ENCODE measurements at places on chromosomes 2 and 18. TPM values are rescaled to one million over a fixed set of nuclear protein-coding genes. Genes with fewer than 3 reads are reported as not detected.
A peak's percentile ranks its signal among the peaks of the same experiment; 100 is the strongest.

DNA sequence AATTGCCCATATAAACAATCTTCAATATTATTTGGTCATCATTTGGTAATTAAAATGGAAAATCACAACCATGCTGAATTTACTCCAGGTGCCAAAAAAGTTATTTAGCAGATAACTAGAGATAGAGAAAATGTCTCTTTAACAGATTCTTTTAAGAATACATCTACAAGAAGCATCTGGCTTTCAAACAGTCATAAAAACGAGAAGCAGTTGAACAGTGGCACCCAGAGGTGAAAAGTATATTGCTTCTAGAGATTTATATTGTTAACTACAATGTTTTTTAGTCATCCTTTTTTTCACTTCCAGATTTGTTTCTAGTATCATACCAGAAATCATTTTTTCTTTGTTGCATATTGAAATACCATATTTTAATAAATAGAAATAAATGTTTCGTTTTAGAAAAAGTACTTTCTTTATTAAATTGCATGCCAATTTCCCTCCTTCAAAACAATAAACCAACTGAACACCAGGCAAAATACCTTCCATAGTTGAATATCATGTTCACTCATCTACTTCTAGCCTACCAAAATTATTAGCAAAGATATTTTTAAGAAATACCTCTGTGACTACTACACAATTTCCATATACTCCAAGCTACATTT is 65.4 kb upstream of the HNRNPA3 start:
- DNase-seq: peak; percentile 48

DNA sequence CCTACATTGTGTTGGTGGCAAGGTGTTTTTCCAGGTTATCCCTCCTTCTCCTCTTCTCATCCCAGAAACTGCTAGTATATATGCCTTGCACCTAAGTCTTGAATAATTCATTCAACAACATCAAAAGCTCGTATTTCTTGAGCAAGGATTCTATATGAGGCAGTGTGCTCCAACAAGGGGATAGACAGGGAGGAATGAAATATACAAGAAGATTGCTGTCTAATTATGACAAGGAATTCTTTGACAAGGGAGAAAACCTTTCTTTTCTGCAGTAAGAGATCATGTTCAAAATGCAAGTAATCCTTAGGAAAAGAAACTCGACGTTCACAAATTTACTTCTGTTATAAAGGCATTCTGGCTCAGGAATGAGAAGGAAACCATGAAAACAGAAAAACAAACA is 788.6 kb downstream of the TDRD15 start:
- DNase-seq: no peak

GRCh38 chr18:356778-357177 is 88.9 kb upstream of the THOC1 start:
- no peak for DNase-seq

DNA sequence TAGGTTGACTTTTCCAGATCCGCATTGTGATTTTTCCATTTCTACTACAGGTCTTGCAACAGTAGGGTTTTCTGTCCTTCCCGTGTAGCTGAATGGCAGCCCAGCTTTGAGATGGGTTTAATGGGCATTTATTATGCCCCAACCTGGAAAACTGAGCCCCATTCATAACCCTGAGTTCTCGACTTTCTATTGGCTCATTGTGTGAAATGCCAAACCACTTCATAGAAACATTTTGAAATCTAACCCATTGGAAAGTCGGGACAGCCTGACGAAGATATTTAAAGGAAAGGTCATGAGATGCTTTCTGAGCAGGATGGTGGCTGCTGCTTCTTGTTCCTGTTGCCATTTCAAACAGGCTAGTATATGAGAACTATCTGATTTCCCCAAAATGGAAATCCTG is 203.5 kb downstream of the ZFP36L2 start:
- no peak for DNase-seq

GRCh38 chr2:222451224-222451674 is 26.9 kb downstream of the SGPP2 start:
- DNase-seq: no peak

DNA sequence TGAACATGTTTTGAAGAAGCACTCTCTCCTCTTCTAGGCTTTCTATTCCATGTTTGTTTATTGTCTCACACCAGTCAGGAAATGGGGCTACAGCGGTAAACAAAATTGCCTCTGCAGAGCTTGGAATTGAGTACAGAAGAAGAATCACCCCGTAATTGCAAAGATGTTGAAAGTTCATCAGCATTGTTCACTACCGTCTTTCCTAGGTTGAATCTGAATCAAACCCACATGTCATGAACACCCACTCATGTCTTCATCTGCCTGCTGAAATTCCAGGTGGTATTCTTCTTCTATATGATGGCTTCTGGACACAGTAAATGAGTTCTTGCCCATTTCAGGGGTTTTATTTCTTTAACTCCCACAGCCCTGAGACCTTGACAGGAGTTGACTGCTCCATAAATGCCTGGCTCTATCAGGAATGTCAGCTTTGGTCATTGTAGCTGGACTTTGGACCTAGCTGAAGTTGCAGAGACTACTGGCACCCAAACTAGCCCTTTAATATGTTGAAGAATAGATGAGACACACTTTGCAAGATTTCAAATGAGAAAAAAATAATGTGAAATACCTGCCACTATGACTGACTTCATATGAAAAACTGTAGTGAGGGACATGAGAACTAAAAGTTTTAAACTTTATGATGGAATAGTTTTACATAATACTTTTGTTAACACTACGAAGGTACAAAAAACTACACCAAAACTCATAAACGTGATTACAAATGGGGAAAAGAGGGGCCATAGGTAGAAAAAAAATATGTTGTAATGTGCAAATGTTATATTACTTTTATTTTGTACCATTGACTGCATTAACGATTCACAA is 1235.3 kb upstream of the ZEB2 start:
- no peak for DNase-seq

- DNase-seq: no peak
These were observed 707.8 kb downstream of the DSC3 start for GRCh38 chr18:30334781-30335180.

- DNase-seq: no peak
These were observed 219.6 kb upstream of the NETO1 start for GRCh38 chr18:73087282-73087977.

GRCh38 chr2:64931246-64932115 is 57.7 kb upstream of the SLC1A4 start:
- no peak for DNase-seq

- no peak for DNase-seq
These were observed 36.3 kb upstream of the ITM2C start for GRCh38 chr2:230828272-230828961.

- no peak for DNase-seq
These were observed 109.2 kb upstream of the GPC1 start for GRCh38 chr2:240326246-240326645.

- peak; percentile 82 for DNase-seq
These were observed 579 bp downstream of the MAT2A start for GRCh38 chr2:85539361-85540132.

DNA sequence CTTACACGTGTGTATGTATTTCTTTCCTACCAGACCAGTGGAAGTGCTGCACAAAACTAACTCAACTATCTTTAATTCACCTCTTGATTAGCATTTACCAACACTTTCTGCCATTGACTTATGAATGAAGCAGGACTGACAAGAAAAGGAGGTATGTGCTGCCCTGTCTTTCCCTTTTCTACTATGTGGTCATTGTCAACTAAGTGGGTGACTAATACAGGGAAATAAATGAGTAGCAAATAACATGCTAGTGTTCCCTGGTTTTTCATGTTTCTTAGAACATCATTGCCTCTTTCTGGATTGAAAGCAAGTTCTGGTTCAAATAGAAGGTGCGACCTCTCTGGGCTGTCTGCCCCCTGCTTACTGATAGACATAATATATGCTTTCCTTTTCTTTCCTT is 58.0 kb downstream of the LINC00305 start:
- DNase-seq: no peak

DNA sequence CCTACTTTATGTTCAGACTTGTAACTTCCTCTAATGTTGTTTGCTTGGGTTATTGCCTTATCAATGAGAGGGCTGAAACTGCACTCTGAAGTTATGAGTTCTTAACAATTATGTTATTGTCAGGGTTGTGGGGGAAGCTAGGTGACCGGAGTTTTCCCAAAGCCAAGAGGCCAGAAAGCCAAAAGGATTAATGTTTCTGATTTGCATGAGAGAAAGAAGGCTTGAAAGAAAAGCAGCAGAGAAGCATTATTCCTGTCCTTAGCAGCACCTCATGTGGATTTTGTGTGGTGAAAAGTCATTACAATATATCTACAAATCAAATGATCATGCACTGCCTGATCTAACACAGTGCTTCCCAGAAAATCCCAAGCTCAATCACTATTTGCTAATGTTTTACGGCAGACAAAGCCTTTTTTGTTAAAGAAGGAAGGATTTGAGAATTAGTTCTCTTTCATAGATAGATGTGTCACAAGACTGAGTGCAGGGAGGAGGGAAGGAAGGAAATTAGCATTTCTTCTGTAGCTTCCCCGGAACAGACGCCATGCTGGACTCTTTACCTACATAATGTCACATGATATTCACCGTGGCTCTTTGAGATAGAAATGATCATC is 203.2 kb downstream of the ALK start:
- no peak for DNase-seq

- no peak for DNase-seq
These were observed 56.0 kb upstream of the RBM44 start for GRCh38 chr2:237742614-237743013.

GRCh38 chr18:45910405-45911023 is 56.6 kb downstream of the EPG5 start:
- DNase-seq: peak; percentile 61

- no peak for DNase-seq
These were observed 11.2 kb upstream of the SCYGR5 start for GRCh38 chr2:227655454-227655853.

GRCh38 chr18:69974365-69974764 is 26.7 kb upstream of the CD226 start:
- no peak for DNase-seq

DNA sequence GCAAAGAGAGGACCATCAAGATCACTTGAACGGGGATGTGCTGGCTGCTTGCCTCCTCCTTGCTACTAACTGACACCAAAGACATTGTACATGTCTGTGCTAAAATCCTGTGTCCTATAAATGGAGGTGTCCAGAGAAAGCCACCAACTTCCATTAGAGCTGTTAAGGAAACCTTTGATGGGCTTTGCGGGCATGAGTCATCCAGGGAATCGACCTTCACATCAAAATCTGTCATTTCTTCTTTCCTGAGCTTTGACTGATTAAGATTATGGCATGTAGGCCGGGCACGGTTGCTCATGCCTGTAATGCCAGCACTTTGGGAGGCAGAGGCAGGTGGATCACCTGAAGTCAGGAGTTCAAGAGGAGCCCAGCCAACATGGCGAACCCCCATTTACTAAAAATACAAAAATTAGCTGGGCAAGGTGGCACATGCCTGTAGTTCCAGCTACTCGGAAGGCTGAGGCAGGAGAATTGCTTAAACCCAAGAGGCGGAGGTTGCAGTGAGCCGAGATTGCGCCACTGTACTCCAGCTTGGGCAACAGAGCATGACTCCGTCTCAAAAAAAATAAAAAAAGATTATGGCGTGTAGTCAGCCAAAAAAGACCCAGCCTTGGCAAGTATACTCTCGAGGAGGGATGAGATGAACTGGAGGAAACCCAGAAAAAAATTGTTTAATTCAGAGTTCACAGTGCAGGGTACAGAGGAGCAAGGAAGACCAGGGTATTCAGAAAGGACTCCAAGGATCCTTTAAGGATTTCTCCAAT is 115.8 kb downstream of the CABLES1 start:
- no peak for DNase-seq

- no peak for DNase-seq
These were observed 31.4 kb downstream of the FECH start for GRCh38 chr18:57555134-57555533.

GRCh38 chr18:74947417-74947816 is 261.5 kb downstream of the PTGR3 start:
- no peak for DNase-seq

DNA sequence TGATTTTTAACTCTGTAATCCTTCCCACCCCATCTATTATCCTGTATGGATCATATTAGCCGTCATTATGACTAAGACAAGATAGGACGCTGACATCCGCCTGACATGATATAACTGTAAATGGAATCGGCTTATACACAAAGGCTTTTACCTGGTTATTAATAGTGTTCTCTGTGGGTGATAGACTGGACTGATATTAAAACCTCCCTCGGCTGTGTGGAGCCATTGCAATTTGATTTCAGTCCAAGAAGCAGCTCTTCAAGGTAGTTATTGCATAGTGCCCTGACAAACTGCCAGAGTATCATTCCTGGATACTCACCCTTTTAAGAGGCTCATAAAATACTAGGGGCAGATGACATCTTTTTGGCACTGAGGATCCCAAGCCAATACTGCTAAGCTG is 226.1 kb upstream of the HNRNPA3 start:
- DNase-seq: no peak

- no peak for DNase-seq
These were observed 12.4 kb downstream of the EHD3 start for GRCh38 chr2:31246184-31246852.

GRCh38 chr2:232697807-232698110 is 628 bp downstream of the GIGYF2 start:
- DNase-seq: peak; percentile 11

GRCh38 chr2:1887106-1887505 is 142.8 kb upstream of the PXDN start:
- no peak for DNase-seq

GRCh38 chr2:237059155-237059875 is 26.4 kb upstream of the COPS8 start:
- DNase-seq: no peak

DNA sequence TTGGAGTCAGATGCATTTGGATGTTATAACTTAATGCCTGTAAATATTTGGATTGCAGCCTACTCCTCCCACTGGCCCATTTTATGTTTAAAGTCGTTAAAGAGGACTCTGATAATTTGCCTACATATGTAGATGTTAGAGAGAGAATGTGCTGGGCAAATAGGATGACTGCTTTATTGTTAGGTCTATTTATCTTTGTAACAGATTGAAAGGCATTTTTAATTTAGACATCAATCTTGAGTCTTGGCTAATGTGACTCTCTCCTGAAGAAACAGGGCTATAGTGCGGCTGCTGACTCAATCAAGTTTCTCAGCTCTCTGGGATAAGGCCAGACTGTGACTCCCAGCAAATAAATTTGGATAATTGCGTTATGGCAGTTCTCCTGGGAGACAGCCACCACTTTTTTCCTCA is 1101.4 kb downstream of the CBLN2 start:
- no peak for DNase-seq

The TCF23 gene
- not detected for total RNA-seq

The GCKR gene
- total RNA-seq: not detected

The COL4A3 gene
- total RNA-seq: not detected

The CYS1 gene
- total RNA-seq: not detected

The CLEC4F gene
- total RNA-seq: not detected

The OSR1 gene
- not detected for total RNA-seq

The CSRNP3 gene
- not detected for total RNA-seq

The FLACC1 gene
- total RNA-seq: 10.0 TPM

The TNFAIP6 gene
- not detected for total RNA-seq

The AQP12A gene
- total RNA-seq: not detected

The SMPD4 gene
- 48.8 TPM for total RNA-seq

The HAAO gene
- total RNA-seq: not detected

The AOX1 gene
- not detected for total RNA-seq

The LYG1 gene
- 3.3 TPM for total RNA-seq

The COLEC12 gene
- 0.17 TPM for total RNA-seq

All from CD4-positive, alpha-beta memory T cell (primary cell).